ENCODE measurements at places on chromosomes 4 and X. TPM values are rescaled to one million over a fixed set of nuclear protein-coding genes. Genes with fewer than 3 reads are reported as not detected.
A peak's percentile ranks its signal among the peaks of the same experiment; 100 is the strongest.

DNA sequence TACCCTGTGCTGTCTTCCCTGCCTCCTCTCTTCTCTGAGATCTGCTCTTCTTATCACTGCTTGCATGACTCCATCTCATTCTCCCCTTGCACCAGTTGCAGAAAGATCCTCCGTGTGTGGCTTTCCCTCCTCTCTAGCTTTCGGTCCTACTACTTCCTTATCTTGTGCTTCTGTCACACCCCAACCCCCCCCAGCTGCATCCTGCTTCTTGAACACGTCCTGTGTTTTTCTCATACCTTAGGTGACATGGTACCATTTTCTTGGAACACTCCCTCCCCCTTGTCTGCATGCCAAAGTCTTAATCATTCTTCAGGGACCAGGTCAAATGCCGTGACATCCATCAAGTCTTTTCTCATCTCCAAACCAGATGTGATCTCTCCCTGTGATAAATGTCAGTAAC, 46.4 kb downstream of the FHL1 start:
- no peaks in the 10 kb centered on the region for H3K36me3 ChIP-seq
- no peak overlapping the region for H3K27ac ChIP-seq
- no peaks in the 10 kb centered on the region for H3K27me3 ChIP-seq
- H3K4me1 ChIP-seq = peaks cover 2% of the 10 kb centered on the region

- H3K36me3 ChIP-seq = no peaks in the 10 kb centered on the region
- H3K27me3 ChIP-seq = no peaks in the 10 kb centered on the region
Measured at GRCh38 chrX:34379891-34380290, 247.8 kb upstream of the FAM47A start.

GRCh38 chr4:78154972-78155590, 98.0 kb downstream of the FRAS1 start:
- H3K4me3 ChIP-seq = no peak overlapping the region
- H3K27ac ChIP-seq = no peak overlapping the region
- H3K27me3 ChIP-seq = no peaks in the 10 kb centered on the region
- no peaks in the 10 kb centered on the region for H3K36me3 ChIP-seq
- no peaks in the 10 kb centered on the region for H3K4me1 ChIP-seq

DNA sequence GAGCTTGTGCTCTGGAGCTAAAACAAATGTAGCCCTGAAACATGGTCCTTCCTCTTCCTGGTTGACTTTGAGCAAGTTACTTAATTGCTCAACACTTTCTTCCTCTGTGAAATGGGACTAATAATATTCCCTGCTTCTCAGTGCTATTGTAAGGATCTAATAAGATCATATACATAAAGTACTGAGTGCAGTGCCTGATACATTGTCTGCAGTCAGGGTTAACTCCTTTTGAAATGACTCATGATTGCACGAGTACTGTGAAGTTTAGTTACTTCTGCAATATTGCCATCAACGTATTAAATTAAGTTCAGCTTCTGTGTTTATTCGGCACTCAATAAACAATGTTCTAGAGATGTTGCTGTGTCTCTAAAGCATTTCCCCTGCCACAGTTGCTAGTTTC, 91.8 kb upstream of the HPRT1 start:
- no peaks in the 10 kb centered on the region for H3K27me3 ChIP-seq
- no peak overlapping the region for H3K27ac ChIP-seq
- H3K4me3 ChIP-seq = no peak overlapping the region
- no peaks in the 10 kb centered on the region for H3K36me3 ChIP-seq

DNA sequence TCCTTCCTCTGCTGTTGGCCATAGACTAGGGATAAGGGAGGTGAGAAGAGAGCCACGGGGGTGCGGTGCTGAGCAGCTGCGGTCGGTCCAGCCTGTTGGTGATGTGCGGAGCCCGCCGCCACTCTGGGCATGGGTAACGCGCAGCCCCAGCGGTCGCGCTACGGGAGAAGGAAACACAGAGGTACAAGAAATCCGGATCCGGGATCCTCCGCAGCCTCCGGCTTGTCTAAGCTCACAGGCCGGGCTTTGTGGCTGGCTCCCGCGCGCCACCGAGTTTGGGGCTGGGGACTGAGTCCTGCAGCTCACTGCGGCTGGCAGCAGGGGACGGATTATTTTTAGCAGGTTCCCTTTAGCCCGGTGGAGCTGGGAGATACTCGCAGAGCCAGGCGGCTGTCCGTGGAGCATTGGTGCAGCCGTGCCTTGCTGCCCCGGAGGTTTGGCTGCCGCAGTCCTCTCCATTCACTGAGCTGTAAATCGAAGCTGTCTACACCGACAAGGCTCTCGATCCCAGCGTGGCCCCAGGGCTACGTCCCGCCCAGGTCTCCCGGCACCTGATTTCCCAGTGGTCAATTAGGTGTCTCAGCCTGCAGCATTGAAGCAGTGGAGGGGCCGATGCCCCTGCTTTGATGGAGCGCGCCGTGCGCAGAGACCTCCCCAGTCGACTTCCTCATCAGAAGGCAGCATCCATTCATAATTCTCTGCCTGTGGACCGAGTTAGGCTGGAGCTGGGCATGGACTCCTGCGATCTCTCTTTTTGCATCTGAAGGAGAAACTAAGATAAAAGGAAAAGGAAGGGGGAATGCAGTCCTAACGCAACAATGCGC, 81.9 kb upstream of the SCML1 start:
- H3K27me3 ChIP-seq = no peaks in the 10 kb centered on the region
- no peak overlapping the region for H3K27ac ChIP-seq
- DNase-seq = peak; percentile 53
- H3K36me3 ChIP-seq = no peaks in the 10 kb centered on the region

DNA sequence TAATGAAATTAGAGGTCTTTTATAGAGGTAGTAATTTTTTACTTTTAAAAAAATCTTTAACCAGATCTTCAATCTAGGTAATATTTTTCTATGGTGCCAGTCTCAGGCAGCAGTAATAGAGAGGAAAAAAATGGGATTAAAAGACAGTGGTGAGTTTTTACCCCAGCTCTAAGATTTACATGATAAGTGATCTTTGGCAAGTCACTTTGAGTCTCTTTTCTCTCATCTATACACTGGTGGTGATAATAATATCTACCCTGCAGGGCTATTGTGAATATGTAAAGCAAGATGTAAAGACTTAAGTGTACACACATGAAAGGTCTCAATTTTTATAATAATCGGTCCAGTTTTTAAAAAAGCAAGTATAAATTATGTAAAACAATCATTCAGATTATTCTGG, 786.2 kb upstream of the POU3F4 start:
- no peak overlapping the region for H3K4me3 ChIP-seq
- no peaks in the 10 kb centered on the region for H3K4me1 ChIP-seq
- H3K27me3 ChIP-seq = no peaks in the 10 kb centered on the region
- no peak overlapping the region for H3K27ac ChIP-seq
- DNase-seq = no peak

DNA sequence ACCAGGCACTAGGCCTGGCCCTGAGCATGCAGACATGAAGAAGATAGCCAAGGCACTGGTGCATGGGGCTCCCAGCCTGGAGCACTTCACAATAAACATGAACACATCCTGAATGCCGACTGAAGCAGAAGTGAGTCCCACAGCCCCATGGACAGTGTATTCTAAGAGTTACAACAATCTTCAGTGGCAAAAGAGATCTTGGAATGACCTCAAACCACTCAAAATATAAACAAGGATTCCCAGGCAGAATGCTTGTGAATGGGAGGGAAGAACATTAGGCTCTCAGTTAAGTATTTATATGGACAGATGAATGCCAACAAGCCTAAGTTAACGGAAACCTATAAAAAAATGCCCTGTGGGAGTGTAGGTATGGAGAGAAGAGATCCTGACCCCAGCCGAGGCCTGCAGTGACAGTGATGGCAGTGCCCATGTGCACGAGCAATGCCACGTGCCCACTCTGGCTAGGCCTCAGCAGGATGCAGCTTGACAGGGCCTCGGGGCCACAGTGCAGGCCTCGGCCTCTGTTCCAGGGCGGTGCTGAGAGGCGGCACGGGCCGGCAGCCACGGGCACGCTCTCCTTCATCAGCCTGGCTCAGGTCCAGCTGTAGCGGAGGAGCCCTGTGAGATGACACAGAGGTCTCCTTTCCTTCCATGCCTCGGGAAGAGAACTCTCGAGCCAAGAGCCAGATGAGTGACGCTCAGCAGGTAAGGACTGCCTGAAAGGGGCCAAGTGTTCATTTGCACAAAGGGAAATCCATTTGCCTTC, 49.2 kb downstream of the IRF2 start:
- peaks cover 18% of the 10 kb centered on the region for H3K36me3 ChIP-seq
- no peak overlapping the region for H3K4me3 ChIP-seq
- no peak for DNase-seq
- H3K27ac ChIP-seq = no peak overlapping the region
- no peaks in the 10 kb centered on the region for H3K27me3 ChIP-seq

DNA sequence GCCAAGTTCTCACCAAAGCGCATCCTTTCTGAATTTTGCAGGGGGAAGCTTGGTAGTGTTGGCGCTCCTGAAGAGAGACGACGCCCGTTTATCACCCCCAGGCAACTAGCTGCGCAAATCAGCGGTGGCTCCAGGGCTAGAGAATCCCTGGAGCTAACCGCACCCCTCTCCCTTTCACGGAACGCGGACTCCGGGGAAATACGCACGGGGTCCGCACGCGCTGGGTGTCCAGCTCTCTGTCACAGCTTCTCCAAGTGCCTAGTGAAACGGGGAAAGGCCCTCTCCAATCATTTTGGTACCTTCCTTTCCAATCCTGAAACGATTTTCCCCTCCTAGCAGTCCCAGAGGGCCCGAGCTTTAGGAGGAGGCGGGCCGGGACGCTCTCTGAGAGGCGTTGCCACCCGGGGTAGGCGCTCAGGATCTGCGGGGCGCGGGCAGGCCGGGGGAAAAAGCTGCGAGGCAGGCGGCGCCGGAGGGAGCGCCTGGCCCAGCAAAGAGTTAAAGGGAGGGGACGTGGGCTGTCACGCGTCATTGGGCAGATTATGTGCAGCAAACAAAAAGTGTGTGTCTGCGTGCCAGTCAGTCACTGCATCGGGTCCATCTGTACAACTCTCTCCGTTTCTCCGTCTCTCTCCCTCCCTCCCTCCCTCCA, at the start of gene PRDM8:
Gene PRDM8 (plus strand): TSS at position 582 of the 652 bp plus-strand sequence. CDS start 2,578 bp downstream, outside the sequence.
- H3K27ac ChIP-seq = peak within 1 kb of the TSS; percentile 25
- no peaks in the 10 kb centered on the region for H3K27me3 ChIP-seq
- peaks cover 3% of the 10 kb centered on the region for H3K36me3 ChIP-seq
- H3K4me3 ChIP-seq = peak within 1 kb of the TSS; percentile 76
- peaks cover 23% of the 10 kb centered on the region for H3K4me1 ChIP-seq

- H3K36me3 ChIP-seq = no peaks in the 10 kb centered on the region
- H3K4me3 ChIP-seq = no peak overlapping the region
- H3K27ac ChIP-seq = no peak overlapping the region
Measured at GRCh38 chr4:181855307-181855706, 387.9 kb upstream of the TENM3 start.

- no peak overlapping the region for H3K4me3 ChIP-seq
- no peaks in the 10 kb centered on the region for H3K36me3 ChIP-seq
- no peak for DNase-seq
- no peaks in the 10 kb centered on the region for H3K4me1 ChIP-seq
- H3K27ac ChIP-seq = no peak overlapping the region
Measured at GRCh38 chrX:80841259-80841658, 31.6 kb upstream of the BRWD3 start.

DNA sequence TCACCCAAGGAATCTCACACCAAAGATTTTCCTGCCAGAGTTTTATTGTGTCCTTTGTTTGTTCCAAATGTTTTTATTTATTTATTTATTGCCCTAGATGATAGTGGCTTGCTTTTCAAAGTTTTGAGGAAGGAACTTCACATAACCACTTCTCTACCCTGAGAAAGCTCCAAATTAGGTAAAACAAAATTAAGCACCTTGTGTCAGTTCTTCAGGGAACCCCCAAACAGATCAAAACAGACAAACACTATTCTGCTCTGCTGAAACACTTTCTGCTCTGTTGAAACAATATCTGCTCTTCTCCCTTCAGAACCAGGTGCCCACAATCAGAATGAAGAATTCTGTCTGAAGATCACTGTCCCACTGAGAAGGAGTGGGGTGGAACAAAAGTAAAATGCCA, 16.5 kb upstream of the CYBB start:
- no peaks in the 10 kb centered on the region for H3K4me1 ChIP-seq
- H3K27me3 ChIP-seq = no peaks in the 10 kb centered on the region
- H3K36me3 ChIP-seq = no peaks in the 10 kb centered on the region
- no peak for DNase-seq

DNA sequence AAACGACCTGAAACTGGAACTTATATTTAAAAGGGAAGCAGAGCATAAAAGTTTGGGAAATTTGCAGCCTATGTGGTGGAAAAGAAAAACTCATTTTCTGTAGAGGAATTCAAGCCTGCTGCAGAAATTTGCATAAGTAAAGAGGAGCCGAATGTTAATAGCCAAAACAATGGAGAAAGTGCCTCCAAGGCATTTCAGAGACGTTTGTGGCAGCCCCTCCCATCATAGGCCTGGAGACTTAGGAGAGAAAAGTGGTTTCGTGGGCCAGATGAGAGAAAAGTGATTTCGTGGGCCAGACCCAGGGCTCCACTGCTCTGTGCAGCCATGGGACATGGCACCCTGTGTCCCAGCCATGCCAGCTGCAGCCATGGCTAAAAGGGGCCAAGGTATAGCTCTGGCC, 361.9 kb downstream of the PCDH19 start:
- H3K27me3 ChIP-seq = no peaks in the 10 kb centered on the region
- H3K4me1 ChIP-seq = no peaks in the 10 kb centered on the region
- DNase-seq = no peak

GRCh38 chr4:157220371-157220881, at the start of gene GRIA2:
TSS of gene GRIA2 (plus strand) at chr4:157220728. CDS start at chr4:157221043, 315 bp downstream.
- H3K4me3 ChIP-seq = peak within 1 kb of the TSS; percentile 57
- H3K27ac ChIP-seq = peak within 1 kb of the TSS; percentile 71
- peak; percentile 89 for DNase-seq

DNA sequence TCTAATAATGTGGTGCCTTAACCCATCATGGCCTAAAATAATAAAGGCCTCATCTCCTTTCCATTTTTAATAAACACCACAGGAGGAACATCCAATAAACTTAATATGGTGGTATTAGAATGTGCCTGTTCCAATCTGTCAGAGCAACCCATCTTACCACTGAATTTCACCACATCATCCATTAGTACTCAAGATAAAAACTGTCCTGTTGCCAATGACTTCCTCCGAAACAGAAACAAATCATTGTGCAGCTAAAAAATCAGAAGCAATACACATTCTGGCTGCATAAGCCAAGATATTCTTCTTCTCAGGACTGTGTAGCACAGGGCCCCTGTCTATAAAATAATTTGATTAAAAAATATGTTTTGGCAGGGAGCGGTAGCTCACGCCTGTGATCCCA, 18.5 kb downstream of the TLR10 start:
- DNase-seq = no peak
- no peaks in the 10 kb centered on the region for H3K36me3 ChIP-seq
- no peaks in the 10 kb centered on the region for H3K4me1 ChIP-seq
- H3K27me3 ChIP-seq = no peaks in the 10 kb centered on the region
- H3K27ac ChIP-seq = no peak overlapping the region

UGT2B11 gene
- polyA plus RNA-seq = not detected

SLC2A9 gene
- not detected for polyA plus RNA-seq

PWWP3B gene
- polyA plus RNA-seq = not detected

SERTM2 gene
- 0.12 TPM for polyA plus RNA-seq

AFF2 gene
- polyA plus RNA-seq = not detected

HELQ gene
- 7.2 TPM for polyA plus RNA-seq

SPANXD gene
- polyA plus RNA-seq = 13.1 TPM

PGAM4 gene
- polyA plus RNA-seq = not detected

Data from SK-N-SH (cell line).